ENCODE measurements at places on chromosomes 5 and 9. TPM values are rescaled to one million over a fixed set of nuclear protein-coding genes. Genes with fewer than 3 reads are reported as not detected.

The C9orf43 gene
- 0.19 TPM for total RNA-seq

- peaks cover 38% of the 10 kb centered on the region for H3K4me1 ChIP-seq
- no peak overlapping the region for H3K4me3 ChIP-seq
- no peak overlapping the region for H3K27ac ChIP-seq
Observed at GRCh38 chr9:36188212-36188611, 2.5 kb upstream of the CLTA start.

The PCDHGA6 gene
- total RNA-seq: 0.65 TPM

The CANX gene
- 695 TPM for total RNA-seq

The FABP6 gene
- not detected for total RNA-seq

DNA sequence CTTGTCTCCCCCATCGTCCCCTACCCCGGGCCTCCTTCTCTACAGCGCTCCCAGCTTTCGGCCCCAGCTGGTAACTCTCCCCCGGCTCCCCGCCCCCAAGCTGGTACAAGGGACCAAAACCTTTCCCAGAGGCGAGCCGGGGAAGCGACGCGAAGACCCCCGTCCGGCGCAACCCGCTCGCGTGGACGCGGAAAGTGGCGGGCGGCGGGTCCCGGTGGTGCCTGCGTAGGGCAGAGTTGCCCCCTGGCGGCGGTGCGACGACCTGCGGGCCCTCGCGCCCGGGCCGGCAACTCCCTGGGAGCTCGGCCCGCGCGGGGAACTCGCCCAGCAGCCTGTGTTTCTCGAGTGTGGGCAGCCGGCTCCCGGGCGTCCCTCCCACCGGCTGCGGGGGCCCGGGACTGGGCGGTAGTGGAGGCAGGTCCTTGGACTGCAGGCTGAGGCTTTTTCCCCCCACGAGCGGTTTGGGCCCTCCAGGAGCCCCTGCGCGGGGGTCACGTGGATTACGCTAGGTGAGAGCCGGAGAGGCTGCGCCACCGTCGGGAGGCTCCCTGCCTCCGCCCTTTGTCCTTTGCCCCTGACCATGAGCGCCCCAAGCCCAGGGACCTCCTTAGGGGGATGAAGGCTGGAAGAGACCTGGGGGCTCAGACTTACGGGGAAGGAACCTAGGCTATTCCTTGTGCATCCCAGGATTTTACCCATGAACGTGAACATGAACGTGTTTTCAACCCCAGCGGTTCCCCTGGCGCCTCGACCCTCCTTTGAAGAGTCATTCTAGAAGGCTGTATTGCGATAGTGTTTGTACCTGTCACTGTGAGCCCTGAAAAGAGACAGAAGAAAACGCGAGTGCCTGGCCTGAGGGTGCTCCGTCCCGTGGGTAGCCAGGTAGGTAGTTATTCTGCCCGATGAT lies 2.9 kb upstream of the FOXD1 start:
- H3K27me3 ChIP-seq: peaks cover 18% of the 10 kb centered on the region
- H3K4me1 ChIP-seq: peaks cover 17% of the 10 kb centered on the region
- H3K27ac ChIP-seq: no peak overlapping the region
- peaks cover 2% of the 10 kb centered on the region for H3K36me3 ChIP-seq

DNA sequence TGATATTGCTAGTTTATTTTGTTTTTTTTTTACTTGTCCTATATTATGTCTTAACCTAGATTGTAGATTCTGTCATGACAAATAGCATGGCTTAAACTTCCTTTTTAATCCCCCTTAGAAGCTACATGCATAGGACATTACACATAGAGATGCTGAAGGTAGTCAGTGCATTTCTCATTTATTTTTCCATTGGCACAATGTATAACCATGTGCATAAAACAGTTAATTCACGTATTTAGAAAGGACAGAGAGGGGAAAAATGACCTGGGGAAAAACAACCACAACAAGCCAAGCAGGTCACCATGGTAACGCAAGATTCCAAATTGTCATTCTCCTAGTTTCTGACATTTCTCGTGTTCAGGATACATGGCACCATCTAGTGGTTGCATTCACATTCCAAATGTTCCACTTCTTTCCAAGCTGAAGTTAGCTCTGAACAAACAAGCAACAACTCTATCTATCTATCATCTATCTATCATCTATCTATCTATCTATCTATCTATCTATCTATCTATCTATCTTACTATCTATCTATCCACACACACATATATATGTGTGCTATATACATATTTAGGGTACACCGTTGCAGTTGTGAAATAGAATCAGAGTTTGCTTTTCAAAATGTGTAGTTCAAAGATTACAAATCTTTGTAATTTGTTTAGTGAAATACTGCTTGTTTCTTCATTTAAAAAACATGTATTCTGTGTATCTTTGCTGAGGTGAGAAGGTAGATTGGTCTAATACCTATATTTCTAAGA lies 487.2 kb upstream of the ST8SIA4 start:
- peaks cover 12% of the 10 kb centered on the region for H3K27me3 ChIP-seq
- no peak for DNase-seq
- H3K36me3 ChIP-seq: no peaks in the 10 kb centered on the region
- H3K27ac ChIP-seq: no peak overlapping the region
- H3K4me3 ChIP-seq: no peak overlapping the region
- no peaks in the 10 kb centered on the region for H3K4me1 ChIP-seq

DNA sequence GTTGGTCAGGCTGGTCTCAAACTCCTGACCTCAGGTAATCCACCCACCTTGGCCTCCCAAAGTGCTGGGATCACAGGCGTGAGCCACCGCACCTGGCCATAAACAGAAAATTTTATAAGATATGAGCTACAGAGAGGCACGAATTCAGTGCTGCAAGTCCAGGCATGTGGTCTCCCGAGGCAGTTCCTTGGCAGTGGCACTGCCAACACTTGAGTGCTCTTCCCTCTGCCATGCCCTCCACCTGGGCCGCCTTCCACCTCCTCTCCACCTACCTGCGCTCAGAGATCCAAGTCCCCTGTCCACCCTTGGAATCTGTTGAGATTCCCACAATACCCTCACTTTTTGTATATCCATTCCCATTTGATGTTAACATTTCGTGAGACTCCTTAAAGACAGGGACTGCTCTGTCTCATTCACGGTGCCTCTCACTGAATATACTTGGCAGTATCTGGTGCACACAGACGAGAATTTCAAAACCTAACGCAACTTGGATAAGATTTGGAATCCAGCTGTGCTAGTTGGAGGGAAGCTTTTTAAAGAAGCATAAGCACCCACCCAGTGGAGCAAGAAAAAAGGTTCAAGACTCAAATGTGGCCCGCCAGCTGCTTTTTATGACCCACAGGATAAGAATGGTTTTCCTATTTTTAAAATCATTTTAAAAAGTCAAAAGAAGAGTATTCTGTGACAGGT lies 68.3 kb downstream of the DCP2 start:
- no peak for DNase-seq
- no peaks in the 10 kb centered on the region for H3K27me3 ChIP-seq
- H3K27ac ChIP-seq: no peak overlapping the region
- peaks cover 2% of the 10 kb centered on the region for H3K36me3 ChIP-seq

GRCh38 chr5:102077920-102078319 lies 218.2 kb downstream of the SLCO4C1 start:
- H3K4me3 ChIP-seq: no peak overlapping the region
- H3K4me1 ChIP-seq: no peaks in the 10 kb centered on the region
- H3K36me3 ChIP-seq: no peaks in the 10 kb centered on the region

The IL9 gene
- not detected for total RNA-seq

- no peaks in the 10 kb centered on the region for H3K4me1 ChIP-seq
- peaks cover 33% of the 10 kb centered on the region for H3K27me3 ChIP-seq
- no peak overlapping the region for H3K4me3 ChIP-seq
- DNase-seq: no peak
- no peaks in the 10 kb centered on the region for H3K36me3 ChIP-seq
Observed at GRCh38 chr5:167582886-167583285, 708.6 kb upstream of the WWC1 start.

The CTXN3 gene
- not detected for total RNA-seq

DNA sequence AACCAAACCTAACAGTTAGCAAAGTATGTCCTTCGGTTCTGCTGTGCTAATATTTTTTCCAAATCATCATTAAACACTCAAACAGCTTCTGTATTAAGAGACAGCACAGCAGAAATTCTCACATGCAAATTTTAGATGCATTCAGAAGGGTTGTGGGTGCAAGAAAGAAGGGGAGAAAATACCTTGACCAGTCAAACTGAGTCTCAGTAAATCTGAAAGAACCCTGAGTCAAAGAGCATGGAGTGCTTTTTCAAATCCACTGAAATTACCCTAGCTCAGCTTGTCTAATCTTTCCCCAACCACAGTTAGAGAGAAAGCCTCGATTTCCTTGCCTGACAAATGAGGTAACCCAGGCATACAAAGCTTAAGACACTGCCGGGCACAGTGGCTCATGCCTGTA lies 55.1 kb downstream of the RETREG1 start:
- H3K4me3 ChIP-seq: no peak overlapping the region
- H3K27me3 ChIP-seq: peaks cover 2% of the 10 kb centered on the region
- H3K27ac ChIP-seq: no peak overlapping the region

DNA sequence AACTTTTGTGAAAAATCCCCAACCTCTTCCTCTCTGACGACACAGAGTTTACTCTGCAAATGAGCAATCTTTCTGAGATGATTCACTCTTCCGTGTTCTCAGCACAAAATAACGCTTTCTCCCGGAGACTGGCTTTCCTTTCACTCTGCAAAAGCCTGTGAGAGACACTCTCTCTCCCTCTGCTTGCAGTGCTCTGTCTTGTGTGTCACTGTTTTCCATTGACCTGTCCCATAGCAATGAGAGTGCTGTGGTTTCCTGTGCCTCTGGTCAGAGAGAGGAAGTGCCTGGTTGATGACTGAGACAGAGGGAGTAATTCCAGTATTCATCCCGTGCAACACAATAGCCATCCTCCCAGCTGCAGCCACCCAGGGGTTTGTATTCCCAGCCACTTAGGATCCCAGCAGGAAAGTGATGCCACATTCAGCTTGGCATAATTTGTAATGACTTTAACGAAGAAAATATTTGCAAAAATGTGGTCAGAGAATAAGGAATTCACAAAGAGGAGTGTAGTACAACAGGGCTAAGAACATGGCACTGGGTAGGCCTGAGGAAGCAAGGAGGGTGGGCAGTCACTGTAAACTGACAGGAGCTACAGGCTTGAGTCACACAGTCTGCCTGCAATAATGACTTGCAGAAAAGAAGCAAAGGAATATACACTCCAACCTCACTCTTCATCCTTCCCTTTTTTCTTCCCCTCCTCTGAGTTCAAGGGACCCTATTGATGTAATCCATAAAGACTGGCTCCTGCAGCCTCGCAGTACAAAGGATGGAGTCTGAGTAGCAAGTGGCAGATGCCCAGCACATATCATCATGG lies 463.5 kb upstream of the RGMB start:
- peak overlapping the region; percentile 98 for H3K27ac ChIP-seq
- H3K27me3 ChIP-seq: no peaks in the 10 kb centered on the region
- no peak for DNase-seq
- peak overlapping the region; percentile 71 for H3K4me3 ChIP-seq
- peaks cover 39% of the 10 kb centered on the region for H3K4me1 ChIP-seq

Measured in chondrocyte (in vitro differentiated cells).